ENCODE measurements at places on chromosomes 2 and 18. TPM values are rescaled to one million over a fixed set of nuclear protein-coding genes. Genes with fewer than 3 reads are reported as not detected.
A peak's percentile ranks its signal among the peaks of the same experiment; 100 is the strongest.

The SFXN5 gene
- total RNA-seq, result 30.9 TPM

- DNase-seq, result peak; percentile 63
These were observed 2.0 kb downstream of the NAGK start for GRCh38 chr2:71070294-71071093.

DNA sequence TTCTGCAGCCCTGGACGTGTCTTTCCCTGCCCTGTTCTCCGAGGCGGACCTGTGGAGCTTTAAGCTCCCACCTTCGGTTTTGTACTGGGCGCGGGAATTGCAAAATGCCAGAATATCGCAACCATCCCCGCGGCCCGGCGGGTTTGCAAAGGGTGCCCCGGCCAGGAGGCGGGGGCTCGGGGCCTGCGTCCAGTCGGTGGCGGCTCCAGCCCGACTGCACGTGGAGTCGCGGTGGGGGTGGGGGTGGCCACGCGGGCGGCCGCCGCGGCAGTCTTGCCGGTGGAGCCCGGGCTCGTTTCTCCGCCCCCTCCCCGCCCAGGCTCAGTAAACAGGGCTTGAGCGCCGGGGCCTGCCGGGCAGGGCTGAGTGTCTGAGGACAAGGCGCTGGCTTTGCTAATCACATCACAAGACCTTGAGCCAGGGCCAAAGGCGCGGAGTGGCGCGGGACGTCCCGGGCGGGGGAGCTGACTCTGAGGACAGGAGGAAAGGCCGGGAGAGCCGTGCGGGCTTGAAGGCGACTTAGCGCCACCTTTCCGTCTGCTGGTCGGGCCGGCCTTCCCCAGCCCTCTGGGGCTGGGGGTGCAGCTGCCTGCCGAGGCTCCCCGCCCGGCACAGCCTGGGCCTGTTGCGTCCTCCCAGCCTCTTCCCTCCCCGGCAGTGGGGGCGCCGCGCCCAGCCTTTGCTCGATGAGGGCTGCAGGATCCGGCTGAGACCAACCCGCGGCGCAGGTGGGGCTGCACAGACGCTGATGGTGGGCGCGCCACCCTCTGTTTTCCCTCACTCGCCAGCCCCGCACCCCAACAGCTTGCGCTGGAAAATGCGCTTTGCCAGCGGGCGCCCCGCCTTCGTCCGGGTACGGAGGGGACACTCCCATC, 786 bp upstream of the ZFP36L2 start:
- peak; percentile 96 for DNase-seq

The TMEM163 gene
- total RNA-seq, result 0.60 TPM

The ADCYAP1 gene
- 0.17 TPM for total RNA-seq

DNA sequence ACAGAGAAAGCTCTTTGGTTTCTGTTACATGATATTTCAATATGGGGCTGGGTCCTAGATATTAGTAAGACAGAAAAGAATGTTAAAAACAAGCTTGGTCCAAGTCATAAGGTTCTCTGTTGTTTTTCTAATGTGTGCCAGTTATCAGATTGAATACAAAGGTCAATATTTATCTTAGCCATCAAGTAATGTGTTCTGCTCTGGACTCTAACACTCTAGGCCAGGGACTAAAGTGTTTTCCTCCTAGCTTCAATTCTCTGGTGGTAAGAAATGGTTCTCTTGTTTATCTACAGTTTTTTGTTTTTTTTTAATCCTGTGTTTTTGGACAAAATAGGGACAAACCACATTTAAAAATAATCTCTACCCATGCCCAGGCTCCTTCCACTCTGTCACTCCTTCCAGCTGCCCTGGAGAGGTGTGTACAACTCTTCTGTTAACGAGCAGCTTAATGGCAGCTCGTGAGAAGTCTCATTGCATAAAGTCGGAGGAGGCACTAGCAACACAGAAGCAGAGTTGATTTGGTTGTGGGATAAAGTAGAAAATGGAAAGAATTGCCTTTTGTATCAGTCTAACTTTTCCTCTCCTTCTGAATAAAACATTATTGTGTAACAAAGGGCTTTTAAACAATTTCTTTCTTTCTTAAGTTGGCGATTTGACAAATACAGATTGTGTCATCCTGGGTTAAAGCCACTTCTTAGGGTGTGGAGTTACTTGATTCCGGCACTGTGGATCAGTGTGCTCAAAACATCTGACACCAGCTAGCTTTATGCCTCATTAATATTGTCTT, 8.0 kb upstream of the SESTD1 start:
- DNase-seq, result no peak

DNA sequence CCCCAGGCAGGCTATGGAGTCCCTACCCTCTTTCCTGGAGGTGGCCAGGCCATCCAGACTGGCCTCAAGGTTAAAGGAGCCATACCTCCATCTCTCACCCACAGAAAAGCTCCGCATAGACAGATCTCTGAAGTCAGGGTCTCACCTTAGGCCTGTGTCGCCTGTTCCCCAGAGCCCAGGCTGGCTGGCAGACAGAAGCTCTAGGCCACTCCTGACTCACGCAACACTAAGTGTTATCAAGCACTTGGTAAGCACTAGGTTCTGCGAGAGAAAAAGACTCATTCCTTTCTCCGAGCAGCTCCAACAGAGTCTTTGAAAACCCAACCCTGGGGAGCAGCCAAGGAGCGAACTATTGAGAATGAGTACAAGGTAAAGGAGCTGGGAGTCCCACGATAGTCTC, 6.1 kb downstream of the SMAD7 start:
- DNase-seq, result no peak

DNA sequence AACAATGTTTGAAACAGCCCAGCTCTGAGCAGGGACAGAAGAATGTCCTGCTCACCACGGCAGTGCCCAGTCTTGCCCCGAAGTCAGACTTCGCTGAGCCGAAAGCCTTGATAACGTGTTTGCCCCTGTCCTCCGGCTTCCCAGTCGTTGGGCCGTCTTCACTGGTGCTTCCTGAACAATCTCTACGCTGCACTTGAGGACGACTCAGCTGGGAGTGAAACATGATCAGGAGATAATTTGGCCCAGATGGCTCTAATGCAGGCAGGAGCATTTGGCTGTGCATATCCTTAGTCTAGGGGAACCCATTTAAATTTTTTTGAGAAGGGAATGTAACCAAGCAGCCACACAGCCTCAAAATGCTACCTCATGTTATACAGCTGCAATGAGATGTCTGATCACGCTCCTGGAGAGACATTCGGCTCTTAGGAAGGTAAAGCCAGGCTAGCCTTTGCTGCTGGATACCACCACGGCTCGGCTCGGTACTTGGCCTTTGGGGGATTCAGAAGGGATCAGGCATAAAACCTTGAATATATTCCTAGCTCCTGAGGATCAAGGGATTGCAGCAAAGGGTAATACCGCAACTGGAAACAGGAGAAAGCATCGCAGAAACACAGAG, 43.6 kb downstream of the FECH start:
- no peak for DNase-seq

DNA sequence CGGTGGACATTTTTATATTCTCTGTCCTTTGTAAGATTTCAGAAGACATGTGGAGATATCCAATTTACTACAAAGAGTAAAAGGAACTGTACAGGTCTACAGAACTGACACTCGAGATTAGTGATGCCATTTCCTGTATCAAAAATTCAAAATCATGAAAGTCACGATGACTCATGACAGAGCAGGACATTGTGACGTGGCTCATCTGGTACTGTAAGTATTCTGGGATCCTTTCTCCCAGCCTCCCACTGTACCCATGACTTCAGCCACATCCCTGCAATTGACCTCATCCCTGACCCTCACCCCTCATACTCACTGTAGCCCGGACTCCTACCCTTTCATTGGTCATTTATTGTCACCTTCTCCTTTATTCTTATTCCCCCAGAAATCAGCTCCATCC, 736.5 kb downstream of the EPHA4 start:
- DNase-seq, result no peak

DNA sequence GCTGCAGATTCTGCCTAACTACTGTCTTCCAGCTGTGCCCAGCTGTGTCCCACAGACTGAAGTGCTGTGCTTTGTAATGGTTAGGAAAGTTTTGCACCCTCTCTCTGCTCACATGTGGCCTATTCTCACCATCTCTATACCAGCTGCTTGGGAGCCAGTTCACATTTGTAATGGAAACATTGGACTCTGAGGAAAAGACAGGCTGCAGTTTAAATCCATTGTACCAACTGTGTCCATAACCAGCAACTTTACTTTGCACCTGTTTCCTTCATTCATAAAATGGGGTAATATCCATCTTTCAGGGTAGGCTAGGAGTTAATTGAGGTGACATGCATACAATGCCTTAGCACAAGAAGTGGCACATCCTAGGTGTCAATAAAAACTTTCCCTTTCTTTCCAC, 344.0 kb downstream of the TNS1 start:
- no peak for DNase-seq

The ADGRF3 gene
- 0.13 TPM for total RNA-seq

- DNase-seq, result no peak
These were observed 125.8 kb downstream of the NUP35 start for GRCh38 chr2:183250061-183250460.

DNA sequence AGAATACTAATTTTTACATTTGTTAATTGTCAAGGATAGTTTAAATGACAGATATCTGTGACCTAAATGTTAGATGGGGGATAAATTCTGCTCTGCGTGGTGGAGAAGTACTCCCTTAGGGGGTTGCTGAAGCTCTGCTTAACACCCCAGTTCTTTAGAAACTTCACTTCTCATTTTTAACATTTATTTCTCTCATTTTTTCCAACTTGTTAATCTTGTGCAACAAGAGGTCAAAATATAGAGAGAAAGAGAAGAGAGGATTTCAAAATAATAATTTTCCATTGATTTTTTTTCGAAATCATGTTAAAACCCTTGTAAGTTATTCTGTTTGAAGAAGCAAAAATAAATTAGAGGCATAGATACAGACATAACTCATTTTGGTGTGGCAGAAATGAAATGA, 61.3 kb upstream of the SLC8A1 start:
- DNase-seq, result no peak

The PRKAG3 gene
- not detected for total RNA-seq

The AGXT gene
- 0.22 TPM for total RNA-seq

The LIMS3 gene
- 2.8 TPM for total RNA-seq

DNA sequence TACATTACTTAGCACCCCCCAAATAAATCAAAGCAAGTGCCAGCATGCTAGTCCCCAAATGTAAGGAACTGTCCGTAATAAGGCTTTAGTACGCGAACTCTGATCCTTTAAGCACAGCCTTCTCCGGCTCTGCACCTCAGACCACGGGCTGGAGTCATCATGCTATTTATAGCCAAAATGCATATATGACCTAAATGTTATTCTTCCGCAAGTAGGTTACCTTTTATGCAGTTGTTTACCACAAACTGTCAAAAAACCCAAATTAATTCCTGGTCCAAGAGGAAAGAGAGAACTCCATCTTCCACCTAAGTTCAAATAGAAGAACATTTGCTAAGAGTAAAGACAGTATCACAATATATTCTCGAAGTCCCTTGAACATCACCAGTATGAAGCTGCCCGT, 42.7 kb downstream of the ZNF516 start:
- DNase-seq, result no peak

GRCh38 chr2:24643051-24643450, 150.1 kb downstream of the PTRHD1 start:
- DNase-seq, result no peak

DNA sequence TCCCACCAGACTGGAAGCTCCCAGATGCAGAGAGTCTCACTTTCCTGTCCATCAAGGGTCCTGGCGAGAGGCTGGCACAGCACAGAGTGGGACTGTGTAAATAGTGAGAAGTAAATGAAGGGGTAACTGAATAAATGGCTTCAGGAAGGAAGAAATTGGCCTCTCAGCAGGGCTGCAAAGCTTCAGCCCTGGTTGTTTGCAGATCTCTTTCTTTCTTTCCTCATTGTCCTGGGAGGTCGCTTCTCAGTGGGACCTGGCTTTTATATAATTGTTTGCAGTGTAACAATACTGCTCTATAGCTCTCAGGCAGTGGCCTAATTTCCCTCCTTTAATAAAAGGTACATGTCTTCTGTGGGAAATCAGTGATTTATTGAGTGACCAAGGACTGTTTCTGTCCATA, 74.9 kb upstream of the GPR45 start:
- no peak for DNase-seq

The LRRTM1 gene
- total RNA-seq, result 2.2 TPM

The SKOR2 gene
- total RNA-seq, result not detected

GRCh38 chr18:59881728-59882656, 17.8 kb upstream of the PMAIP1 start:
- peak; percentile 59 for DNase-seq

- DNase-seq, result no peak
These were observed 121.8 kb downstream of the CTIF start for GRCh38 chr18:48660346-48661228.

DNA sequence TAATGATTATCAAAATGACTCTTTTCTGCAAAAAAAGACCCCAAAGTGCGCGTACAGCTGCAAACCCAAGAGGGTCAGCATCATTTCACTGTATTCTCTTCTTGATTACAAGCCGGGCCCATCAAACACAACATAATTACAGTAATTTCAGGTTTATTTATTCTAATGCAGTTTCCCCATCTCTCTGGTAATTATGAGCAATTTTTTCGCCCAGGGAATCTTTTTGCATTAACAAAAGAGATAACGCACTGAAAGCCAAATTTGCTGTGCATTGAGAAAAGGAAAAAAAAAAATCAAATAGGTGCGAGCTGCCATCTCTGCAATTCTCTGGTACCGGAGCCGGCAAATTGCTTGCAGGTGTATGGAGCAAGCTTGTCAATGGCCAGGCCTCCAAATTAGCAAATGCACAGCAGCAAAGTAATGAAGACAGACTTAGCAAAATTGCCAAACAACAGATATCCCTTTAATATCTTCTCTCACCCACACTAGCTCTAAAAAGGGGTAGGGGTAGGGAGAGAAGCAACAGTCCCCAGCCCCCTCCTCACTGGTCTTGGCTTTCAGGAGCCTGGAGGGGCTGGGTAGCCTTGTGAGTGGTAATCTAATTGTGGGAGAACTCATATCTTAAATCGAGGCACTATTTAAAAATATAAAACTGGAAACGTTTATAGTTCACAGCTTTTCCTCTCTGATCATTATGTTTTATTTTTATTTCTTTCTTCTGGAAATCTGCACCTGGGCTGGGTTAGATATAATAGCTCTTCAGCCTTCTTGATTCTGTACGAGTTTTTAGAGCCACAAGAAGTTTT, 6.7 kb downstream of the DLX1 start:
- DNase-seq, result no peak

The GKN2 gene
- not detected for total RNA-seq

The TXNDC2 gene
- total RNA-seq, result not detected

- DNase-seq, result no peak
These were observed 575.9 kb downstream of the IRS1 start for GRCh38 chr2:226223704-226224103.

DNA sequence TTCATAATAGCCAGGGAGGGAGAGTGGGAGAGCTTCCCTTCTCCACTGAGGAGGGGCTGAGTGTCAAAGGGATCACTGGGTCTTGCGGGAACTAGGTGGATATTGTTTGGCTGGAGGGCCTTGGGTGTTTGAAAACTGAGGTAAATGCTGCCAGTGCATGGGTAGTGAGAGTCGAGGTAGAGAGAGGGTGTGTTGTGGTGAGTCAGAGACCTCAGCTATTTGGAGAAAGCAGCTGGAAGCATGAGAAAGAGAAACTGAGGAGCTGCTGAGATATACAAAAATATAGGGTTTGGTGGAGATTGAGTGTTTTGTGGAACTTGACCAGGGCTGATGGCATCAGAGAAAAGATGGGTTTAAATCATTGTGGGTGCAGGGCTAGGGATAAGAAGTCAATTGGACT, 127.0 kb upstream of the CCDC195 start:
- no peak for DNase-seq

The HYCC2 gene
- 55.6 TPM for total RNA-seq

Data from mucosa of descending colon (tissue), 3 donors.